ENCODE measurements at places on chromosomes 13 and 19.

DNA sequence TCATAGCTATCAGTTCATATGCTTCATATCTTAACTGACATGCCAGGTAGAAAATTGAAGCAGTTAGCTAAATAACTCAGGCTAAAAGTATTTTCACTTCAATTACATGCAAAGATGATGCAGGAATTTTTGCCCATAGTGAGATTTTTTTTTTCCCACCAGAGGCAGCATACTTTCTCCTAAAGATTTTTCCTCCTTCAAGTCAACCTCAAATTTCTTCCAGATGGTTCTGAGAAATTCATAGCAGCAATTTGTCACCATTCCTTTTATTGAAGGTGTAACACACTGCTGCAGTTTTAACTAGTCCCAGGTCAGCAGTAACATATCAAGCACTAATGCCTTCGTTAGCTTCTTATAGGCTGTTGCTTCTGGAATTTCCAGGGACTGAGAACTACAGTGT is 141.9 kb downstream of the SUCLA2 start:
- no peak for DNase-seq

- DNase-seq = no peak
Observed at GRCh38 chr19:53978975-53979801, 12.2 kb upstream of the CACNG6 start.

- DNase-seq = no peak
Observed at GRCh38 chr13:88097541-88097940, 426.4 kb downstream of the SLITRK5 start.

GRCh38 chr13:91882918-91883317 is 484.5 kb downstream of the GPC5 start:
- no peak for DNase-seq

DNA sequence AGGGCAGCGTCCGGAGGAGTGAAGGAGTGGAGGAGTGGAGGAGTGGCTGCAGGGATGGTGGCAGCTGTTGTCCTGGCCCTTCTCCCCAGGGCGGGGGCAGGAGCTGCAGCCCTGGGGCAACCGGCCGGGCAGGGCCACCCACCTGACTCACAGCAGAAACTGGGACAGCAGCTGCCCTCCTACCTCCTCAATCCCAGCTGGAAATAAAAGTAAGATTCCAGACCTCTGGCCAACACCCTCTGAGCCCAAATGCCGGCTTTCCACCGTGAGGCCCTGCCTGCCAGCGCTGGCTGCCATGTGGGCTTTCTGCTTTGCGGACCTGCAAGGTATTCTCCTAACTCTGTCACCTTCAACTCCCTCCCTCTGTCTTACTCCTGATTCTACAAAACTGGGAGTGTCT is 3.3 kb upstream of the CLPP start:
- no peak for DNase-seq

- no peak for DNase-seq
Observed at GRCh38 chr19:33332248-33332647, 29.9 kb upstream of the CEBPA start.

GRCh38 chr19:38792250-38793111 is 3.5 kb downstream of the LGALS7B start:
- DNase-seq = peak; percentile 8

GRCh38 chr19:46063201-46063600 is 22.4 kb upstream of the IGFL4 start:
- DNase-seq = no peak

- DNase-seq = no peak
Observed at GRCh38 chr19:51127755-51128154, 3.0 kb downstream of the SIGLEC9 start.

GRCh38 chr13:19725320-19725719 is 57.4 kb downstream of the PSPC1 start:
- DNase-seq = no peak

- DNase-seq = peak; percentile 47
Observed at GRCh38 chr19:18469069-18469846, 31.3 kb upstream of the ISYNA1 start.

DNA sequence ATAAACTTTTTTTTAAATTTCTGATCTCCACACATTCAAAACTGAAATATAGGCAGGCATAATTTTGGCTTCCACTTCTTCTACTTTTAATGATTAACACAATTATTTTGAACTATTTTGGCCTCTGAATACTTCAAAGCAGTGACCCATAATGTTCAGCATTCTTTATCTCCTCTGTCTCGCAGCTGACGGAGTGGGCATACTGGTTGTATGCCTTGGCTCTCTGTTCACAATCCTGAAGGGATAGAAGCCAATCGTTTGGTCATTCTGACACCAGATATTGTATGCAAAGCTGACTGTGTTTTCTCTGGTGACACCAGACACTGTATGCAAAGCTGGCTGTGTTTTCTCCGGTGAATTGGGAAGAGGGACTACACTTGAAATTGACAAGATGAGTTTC is 833.0 kb downstream of the EFNB2 start:
- DNase-seq = no peak

GRCh38 chr19:18401580-18402112 is 4.2 kb upstream of the LRRC25 start:
- no peak for DNase-seq

DNA sequence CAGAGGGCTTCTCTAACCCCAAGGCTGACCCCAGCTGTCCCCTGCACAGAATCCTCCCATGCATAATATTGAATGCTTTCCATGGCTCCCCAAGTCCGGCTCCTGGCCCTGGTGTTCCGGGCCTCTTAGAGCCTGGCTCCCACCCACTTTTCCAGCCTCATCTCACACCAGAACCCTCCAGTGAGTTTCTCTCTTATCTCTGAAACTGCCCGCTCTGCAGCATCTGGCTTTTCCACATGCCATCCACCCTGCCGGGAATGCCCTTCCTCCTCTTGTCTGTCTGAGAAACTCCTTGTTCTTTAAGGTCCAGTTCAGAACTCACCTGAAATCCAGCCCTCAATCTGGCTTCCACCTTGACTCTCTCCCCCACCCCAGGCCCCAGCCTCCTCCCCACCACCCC is 6.8 kb downstream of the SYNGR4 start:
- DNase-seq = no peak

- no peak for DNase-seq
Observed at GRCh38 chr19:14107581-14108461, 9.7 kb downstream of the PRKACA start.

- no peak for DNase-seq
Observed at GRCh38 chr19:30340771-30341561, 31.2 kb upstream of the ZNF536 start.

DNA sequence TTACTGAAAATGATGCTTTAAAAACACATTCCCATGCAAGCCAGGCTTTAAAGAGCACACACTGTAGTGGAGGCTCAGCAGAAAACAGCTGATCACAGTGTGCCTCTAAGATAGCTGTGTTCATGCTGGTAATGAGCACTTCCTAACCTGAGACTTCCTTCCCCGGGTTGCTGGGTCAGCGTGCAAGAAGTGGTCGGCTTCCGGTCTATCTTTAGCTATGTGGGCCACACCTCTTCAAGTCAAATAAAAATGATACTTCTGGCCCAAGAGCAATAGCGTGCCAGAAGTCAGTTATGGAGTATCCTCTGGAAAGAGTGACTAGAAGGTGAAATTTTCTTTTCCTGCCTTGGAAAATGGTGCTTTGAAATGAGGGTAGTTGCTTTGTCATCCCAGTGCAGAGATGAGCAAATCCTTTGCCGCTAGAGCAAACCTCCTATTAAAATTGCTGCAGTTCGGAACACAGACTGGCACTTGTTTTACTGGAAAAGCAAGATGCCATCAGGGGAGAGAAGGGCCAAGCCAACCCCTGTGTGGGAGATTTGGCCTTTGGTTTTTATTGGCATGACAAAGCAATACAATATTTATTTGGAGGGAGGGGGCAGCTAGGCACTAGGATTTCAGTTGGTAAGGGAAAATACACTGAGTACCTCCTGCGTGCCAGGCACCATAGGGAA is 64.2 kb downstream of the ARHGAP35 start:
- DNase-seq = no peak

GRCh38 chr13:35720690-35721554 is 244.4 kb upstream of the MAB21L1 start:
- no peak for DNase-seq

DNA sequence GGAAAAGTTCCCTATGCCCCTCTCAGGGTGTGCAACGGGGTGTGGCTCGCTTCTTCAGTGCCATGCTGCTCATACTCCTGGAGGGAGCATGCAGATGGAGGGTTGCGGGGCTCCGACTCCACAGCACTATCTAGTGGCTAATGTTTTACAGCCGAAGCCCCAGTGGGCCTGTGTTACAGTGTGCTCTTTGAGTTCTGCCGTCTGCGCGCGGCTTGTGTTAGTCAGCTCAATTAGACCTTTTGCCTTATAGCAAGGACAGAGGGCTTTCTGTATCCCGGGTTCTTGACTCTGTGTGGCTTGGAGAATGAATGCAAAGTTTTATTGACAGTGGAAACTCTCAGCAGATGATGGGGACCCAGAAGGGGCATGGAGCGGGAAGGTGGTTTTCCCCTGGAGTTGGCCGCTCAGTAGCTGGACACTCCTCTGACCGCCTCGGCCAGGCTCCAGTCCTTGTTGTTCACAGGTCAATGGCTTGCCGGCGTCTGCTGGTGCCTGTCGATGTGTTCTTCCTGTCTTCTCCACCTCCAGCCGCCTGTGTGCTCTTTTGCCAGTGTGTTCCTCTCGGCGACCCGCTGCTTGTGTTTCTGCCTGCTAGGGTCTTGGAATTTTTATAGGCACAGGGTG is 383.4 kb downstream of the LMO7 start:
- DNase-seq = no peak

Data from stimulated activated CD4-positive, alpha-beta T cell treated with anti-CD3 and anti-CD28 coated beads, TNF-alpha, amount 100 ng/mL, for 48 hours (primary cell).